Mesenchymal stem cell (in vitro differentiated cells and primary cell): ENCODE measurements at places on chromosomes 1 and 21.

DNA sequence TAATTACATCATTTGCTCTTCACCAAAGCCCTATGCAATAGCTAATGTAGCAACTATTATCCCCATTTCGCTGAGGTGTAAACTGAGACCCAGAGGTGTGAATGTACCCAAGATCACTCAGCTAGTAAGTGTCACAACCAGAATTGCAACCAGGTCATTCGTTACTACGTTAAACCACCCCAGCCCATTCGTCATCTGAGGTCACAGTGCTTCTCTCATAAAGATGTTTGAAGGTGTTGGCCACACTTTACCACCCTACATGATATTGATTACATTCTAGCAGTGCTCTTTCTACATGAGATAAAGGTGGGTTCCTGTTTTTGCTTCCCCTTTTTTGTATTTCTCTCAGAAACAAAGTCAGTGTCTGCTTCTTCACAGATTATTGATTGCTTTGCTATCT, 195.3 kb downstream of the ZBTB18 start:
- no peak for DNase-seq

GRCh38 chr1:155437405-155437804, 116.7 kb downstream of the RUSC1 start:
- DNase-seq = no peak

DNA sequence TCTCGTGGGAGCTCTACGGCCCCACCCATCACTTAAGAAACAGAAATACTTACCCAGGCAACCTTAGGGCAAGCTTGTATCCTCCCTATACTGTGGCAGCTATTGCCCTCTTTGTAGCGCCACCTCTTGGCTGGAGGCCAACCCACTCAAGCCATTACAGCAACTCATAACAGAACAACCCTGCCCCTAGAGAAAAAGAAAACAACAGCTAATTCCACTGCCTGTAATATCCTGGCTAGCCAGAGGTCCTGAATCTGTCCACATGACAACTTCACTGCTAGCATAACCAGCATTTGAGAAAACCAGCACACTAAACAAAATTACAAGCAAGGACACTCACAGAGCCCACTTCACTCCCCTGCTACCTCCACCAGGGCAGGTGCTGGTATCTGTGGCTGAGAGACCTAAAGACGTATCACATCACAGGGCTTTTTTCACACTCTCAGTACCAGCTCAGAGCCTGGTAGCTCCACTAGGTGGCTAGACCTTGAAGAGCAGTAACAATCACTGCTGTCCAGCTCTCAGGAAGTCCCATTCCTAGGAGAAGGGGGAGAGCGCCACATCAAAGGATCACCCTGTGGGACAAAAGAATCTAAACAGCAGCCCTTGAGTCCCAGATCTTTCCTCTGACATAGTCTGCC, 14.5 kb upstream of the MX1 start:
- peak; percentile 2 for DNase-seq

DNA sequence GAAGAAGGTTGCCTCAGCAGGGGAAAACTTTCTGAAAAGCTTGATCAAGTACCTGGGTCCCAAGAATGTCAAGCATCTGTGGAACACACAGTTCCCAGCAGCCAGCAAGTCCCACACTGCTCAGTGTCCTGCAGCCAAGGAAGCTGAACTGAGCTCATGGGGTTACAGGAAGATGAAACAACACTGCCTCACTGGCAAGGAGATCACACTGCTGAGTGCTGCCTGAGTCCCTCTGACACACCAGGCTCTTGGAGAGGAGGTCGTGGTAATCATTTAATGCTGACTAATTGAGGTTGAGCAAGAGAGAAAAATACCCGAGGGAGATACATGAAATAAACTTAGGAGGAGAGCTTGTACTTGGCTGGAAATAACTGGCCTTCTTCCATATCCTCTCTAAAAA, 75.2 kb downstream of the MPZL1 start:
- peak; percentile 97 for DNase-seq

DNA sequence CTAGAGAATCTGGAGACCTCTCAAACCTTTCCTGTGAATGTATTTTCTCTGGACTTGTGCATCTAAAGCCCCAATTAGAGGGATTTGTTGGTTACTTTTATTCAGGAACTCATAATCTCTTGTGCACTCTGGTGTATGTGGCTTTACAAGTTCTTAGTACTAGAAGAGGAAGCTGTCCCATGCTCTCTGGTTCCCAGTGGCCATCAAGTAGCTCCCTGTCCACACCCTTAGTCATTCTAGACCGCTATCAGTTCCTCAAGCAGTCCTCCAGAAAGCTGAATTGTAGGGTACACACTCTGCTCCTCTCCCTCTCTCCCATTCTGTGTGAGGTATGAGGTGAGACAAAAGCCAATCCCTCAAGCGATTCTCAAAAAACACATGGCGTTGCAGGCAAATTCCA, 470.3 kb downstream of the PTPRC start:
- DNase-seq = no peak

DNA sequence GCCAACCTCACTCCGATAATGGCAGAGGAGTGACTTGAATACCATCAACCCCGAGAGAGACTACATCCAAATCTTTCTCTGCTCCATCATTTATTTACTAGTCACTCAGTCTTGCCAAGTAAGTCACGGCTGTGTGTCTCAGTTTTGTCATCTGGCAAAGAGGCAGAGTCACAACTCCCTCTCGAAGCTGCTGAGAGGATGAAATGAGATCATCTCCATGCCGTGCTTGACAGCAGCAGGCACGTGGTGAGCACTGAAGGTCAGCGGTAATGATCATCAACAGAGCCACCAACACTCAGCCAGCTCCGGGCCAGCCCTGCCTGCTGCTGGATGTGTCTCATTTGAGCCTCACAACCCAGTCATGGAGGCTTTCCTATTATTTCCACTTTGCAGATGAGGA, 19.9 kb downstream of the ALDH4A1 start:
- DNase-seq = no peak

- DNase-seq = no peak
Observed at GRCh38 chr1:36339215-36339614, 15.8 kb upstream of the EVA1B start.

DNA sequence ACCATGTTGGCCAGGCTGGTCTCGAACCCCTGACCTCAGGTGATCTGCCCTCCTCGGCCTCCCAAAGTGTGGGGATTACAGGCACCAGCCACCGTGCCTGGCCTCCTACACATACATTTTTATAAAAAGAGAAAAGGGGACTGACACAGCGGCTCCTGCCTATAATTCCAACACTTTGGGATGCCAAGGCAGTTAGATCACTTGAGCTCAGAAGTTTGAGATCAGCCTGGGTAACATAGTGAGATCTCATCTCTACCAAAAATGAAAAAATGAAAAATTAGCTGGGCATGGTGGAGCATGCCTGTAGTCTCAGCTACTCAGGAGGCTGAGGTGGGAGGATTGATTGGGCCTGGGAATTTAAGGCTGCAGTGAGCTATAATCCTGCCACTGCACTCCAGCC, 23.4 kb downstream of the ZNF281 start:
- DNase-seq = no peak
